LHCN-M2 (cell line): ENCODE measurements at places on chromosomes 13 and 19. TPM values are rescaled to one million over a fixed set of nuclear protein-coding genes. Genes with fewer than 3 reads are reported as not detected.

GSX1 gene
- total RNA-seq: not detected in 2 replicates

DNA sequence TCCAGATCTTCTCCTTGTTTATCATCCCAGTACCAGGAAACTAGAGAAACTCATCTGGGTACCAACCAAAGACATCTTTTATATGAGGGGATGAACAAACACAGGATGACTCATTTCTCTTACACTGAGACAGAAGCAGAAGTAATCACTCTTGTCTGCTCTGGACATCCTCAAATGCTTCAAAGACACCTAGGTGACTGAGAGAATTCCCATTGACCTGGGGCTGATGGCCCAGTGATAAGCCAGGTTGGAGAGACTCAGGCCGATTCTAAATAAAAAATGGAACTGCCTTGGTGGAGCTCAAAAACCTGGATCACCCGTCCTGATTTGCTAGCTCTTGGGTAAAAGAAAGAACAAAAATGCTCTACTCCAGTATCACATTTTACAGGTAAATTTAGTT is 182.2 kb downstream of the ZNF486 start:
- no peak for DNase-seq

DNA sequence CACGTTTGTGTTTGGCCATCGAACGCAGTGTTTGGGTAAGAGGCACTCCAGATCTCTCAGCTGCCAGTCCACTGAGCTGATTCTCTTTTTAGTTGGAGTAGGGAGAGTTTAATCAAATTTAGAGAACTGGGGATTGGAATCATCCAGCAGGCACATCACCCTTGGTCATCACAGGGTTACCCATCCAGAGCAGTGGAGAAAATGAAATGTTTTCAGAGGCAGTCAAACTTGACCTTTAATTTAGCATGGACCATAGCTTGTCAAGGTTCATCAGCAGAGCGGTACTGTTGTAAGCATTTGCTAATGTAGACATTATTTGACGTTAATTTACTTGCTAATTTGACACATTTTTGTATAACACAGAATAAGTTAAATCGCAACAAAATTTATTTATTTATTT is 18.4 kb upstream of the FRY start:
- no peak for DNase-seq

FGF21 gene
- not detected in 2 replicates for total RNA-seq

DNA sequence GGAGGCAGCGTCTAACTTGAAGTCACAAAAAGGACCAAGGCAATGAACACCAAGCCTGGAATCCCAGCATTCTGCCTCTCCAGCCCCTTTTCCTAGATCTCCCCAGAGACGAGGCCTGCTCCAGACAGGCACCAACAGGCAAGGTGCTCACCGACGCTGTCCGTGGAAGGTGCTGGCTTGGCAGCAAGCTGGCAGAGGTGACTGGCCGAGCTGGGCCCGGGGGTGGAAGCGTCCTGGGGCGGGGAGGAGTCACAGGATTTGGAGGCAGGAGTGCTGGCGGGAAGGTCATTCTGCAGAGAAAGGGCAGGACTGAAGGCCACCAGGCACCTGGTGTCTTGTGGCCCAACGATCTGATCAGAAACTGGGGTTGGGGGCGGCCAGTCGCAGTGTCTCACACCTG is 18.2 kb downstream of the TLE2 start:
- DNase-seq: no peak

- no peak for DNase-seq
These were observed 85.9 kb downstream of the GJA3 start for GRCh38 chr13:20074966-20075365.

DNA sequence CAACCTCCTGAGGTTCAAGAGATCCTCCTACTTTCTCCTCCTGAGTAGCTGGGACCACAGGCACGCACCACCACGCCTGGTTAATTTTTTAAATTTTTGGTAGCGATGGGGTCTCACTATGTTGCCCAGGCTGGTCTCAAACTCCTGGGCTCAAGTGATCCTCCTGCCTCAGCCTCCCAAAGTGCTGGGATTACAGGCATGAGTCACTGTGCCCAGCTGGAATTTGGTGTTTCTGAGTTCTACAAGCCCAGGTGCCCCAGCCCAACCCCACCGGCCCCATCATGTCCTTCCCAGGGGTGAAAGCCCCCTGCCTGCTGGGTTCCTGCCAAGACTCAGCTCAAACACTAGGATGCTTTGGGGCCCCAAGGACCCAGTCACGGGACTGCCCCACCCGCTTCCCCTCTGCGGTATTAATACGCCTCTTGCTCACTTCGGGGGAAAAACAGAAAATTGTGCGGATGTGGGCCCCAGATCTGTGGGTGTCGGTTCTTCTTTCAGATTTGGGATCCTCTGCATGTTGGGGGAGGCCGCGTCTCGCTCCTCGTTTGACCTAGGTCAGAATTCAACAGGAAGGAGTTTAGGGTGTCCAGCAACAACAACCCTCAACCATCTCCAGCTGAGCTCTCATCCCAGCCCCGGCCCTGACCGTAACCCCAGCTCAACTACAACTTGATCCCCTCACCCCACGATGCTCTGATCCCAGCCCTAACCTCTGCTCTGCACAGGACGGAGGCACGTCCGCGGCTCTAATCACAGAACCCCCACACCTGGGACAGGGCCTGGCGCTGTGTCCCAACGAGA is 3.7 kb upstream of the FCER2 start:
- DNase-seq: no peak

GRCh38 chr19:2033825-2034159 is 17.3 kb downstream of the MKNK2 start:
- DNase-seq: no peak

SHC2 gene
- 0.32 and 0.57 TPM in 2 replicates for total RNA-seq

- DNase-seq: no peak
These were observed 5.8 kb downstream of the ZNF175 start for GRCh38 chr19:51576850-51577249.
